ENCODE measurements at places on chromosomes 3 and 15.

DNA sequence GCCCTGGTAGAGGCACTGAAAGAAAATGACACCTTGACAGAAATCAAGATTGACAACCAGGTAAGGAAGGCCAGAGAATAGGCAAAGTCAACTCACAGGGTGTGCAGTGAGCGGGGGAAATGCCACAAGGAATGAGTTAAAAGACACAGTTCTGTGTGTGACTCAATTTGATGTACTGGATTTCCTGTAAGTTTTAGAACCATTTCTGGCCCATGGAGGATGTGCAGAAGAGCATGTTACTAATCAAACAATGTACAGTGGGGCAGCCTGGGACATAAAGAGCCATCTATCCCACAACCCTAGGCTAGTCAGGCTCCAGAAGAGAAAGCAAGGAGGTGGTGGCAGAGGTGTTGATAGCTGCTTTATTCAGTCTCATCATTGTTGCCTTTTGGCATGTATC, 31.2 kb upstream of the TMOD3 start:
- DNase-seq, result no peak

- no peak for DNase-seq
These were observed 119.6 kb downstream of the ETFA start for GRCh38 chr15:76191539-76192244.

DNA sequence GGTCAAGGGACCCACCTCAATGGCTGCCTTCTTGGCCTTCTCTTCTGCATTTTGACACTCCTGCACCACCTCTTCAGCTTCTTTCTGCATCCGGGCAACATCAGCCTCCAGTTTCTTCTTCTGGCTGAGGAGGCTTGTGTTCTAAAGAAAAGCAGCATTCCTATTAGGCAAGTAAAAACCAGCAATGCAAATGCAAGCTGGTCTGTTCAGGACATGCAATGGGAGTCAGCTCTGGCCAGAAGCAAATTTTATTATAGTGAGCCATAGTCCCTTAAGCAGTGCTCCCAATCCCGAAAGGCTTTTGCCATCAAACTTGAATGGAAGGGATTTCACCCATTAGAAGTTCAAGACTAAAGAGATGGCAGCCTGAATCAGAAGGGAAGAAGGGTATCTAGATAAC, 97.7 kb downstream of the HHLA2 start:
- no peak for DNase-seq

DNA sequence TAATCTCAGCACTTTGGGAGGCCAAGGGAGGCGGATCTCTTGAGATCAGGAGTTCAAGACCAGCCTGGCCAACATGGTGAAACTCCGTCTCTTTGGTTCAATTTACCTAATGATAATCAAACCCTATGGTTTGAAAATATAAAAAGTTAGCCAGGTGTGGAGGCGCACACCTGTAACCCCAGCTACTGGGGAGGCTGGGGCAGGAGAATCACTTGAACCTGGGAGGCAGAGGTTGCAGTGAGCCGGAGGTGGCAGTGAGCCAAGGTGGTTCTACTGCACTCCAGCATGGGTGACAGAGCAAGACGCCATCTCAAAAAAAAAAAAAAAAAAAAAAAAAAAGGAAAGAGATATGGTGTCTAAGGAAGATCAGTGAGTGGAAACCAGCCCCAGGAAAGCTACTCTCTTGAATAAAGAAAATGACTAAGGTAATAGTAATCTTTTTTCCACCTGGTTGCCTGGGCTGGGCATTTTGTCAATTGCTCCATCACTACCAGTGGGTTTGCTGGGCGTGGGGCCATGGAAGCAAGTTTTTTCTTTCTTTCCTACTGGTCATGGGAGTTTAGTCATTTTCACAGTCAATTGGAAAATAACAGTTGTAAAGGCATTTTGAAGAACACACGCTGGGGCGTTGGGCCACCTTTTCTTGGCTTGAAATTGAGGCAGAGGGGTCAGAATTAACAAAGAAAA, 387.6 kb upstream of the RGMA start:
- no peak for DNase-seq

DNA sequence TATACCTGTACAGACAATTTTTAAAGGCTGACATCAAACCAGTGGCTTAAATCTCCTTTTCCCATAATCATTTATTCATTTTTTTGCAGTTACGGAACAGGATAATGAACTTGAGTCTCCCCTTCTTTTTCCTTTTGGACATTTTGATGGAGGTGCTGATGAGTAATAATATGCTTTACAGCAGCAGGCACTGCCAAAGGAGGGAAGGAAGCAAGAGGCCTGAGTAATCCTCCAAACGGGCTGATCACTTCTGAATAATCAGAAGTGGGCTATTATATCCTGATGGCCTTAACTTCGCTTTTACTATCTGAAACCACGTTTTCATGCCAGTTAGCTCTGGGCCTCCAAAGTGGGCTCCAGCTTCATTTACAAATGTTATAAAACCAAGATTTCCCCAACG, 527.2 kb downstream of the FOXP1 start:
- DNase-seq, result no peak

GRCh38 chr3:98563661-98564281, 29.6 kb downstream of the CPOX start:
- no peak for DNase-seq

- no peak for DNase-seq
These were observed 23.4 kb upstream of the CLK3 start for GRCh38 chr15:74592222-74592621.

Measured in COR-L47 (cell line).